ENCODE measurements at places on chromosomes 3 and 15.

- DNase-seq = no peak
These were observed 112.4 kb upstream of the BHLHE40 start for GRCh38 chr3:4866866-4867265.

DNA sequence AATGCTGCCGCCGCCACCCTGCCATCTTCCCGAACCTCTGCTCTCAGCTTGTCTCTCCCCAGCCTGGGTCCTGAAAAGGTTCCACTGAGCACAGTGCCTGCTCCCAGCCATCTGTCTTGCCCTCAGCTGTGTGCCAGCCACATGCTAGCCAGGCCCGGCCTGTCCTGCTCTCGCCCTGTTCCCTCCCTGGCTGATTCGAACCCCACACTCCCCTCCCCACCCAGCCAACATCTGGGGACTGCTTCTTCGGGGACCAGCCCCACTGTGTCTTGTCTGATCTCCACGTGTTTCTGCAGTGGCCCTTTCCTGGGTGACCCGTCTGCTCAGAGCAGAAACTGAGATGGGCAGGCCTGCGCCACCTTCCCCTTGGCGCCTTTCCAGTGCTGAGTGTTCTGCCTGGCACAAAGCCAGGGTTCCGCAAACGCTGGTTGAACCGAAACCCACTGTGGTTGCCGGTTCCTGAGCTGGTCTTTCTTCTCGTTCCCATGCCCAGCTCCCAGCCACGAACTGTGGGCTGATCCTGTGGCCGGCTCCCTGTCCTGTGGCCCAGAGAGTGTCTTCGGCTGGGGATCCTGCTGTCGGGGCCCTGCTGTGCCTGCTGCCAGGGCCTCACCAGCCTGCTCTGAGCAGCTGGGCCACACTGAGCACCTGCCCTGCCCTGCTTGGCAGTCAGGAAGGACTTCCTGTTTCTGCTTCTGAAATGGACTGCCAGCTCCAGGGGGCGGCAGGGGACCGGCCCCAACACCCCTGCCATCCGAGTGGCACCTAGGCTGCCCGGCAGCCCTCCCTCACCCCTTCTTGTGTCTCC is 62.7 kb upstream of the KLF13 start:
- DNase-seq = peak; percentile 74

DNA sequence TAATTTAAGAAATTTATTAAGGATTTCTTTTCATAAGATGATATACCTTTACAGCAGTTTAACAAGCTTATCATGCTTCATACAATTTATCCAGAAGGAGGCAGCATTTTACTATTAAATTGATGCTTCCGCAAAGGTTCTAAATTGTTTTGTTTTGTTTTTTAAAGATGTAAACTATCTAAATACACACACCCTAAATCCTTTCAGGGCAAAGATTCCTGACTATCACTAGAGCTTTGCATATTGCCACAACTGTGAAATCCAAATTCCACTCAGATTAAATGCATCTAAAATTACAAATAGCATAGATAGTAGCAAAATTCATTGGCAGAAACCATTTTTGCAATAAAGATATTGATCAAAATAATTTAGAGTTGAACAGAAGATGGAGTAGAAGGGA is 44.5 kb upstream of the CCNL1 start:
- DNase-seq = no peak

DNA sequence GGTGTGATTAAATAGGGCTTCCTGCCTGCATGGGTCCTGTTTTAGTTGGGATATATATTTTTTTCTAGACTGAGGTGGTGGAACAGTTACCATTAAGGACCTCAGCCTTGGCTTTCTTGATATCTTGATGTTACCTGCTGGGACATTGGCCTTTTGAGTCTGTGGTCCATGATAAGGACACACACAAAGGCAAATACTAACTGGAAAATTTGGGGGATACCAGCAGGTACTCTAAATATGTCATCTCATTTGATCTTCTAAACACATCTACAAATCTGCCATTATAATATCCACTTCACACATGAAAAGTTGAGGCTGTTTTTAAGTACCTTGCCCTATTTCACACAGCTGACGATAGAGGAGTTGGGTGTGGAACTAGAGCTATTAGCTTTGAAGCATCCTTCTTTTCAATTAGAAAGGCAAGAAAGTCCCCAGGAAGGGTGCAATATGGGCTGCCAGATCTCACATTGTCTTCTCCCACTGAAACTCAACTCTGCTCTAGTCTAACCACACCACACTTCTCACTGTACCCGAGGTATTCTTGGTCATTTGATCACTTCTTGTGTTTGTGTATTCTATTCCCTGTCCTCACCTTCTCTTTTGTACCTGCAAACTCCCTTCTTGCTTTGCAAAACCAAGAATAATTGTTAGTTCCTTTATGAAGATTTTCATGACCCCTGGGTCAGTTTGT is 288.3 kb upstream of the ICE2 start:
- no peak for DNase-seq

DNA sequence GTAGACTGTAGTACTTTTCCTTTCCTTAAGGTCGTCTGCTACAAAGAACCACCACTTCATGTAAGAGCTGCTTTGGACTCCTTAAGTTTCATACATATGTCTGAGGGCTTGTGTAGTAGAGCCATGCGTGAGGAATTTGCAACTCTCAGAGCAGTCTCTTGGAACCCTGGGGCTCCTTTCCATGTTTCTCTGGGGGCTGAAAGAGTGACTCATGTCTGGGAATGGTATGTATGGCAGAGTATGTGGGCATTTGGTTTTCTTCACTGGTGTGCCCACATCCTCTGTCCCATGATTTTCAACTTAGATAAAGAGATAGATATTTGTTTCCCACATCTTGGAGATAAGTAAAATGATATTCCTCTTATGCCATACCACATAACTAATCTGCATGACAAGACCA is 20.6 kb upstream of the RBM5 start:
- DNase-seq = no peak

DNA sequence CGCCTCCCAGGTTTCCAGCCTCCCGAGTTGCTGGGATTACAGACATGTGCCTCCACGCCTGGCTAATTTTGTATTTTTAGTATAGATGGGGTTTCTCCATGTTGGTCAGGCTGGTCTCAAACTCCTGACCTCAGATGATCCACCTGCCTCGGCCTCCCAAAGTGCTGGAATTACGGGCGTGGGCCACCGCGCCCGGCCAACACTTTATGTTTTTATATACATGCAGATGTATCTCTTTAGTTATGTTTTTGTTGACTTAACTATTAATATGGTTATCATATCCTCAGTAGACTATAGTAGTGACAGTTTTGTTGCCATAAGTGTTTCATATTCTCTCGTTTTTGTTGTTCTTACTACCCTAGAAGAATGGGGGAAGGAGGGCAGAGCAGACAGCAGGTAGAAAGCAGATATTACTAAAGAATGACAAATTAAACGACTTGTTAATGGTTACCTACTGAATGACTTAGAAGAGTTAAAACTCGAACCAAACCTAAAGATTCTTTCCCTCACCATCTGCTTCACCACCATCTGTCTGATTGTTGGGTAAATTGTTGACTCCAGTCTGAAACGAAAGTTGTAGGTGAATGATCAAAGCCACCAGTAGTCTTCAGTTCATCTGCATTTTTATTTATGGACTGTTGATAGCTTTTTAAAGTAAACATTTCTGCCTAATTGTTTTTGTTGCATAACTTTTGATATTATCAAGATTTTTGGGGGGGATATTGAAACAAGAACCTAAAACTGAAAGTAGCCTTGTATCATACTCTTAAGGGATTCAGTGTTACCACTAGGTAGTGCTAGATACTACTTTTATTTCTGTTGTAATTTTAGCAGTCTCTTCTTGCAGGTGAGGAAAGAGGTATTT is 89.3 kb downstream of the RASA2 start:
- no peak for DNase-seq

- no peak for DNase-seq
These were observed 1.0 kb downstream of the GLYCTK start for GRCh38 chr3:52288674-52289073.

- no peak for DNase-seq
These were observed 15.7 kb downstream of the C3orf52 start for GRCh38 chr3:112101916-112102315.

- no peak for DNase-seq
These were observed 90.7 kb downstream of the IGF2BP2 start for GRCh38 chr3:185733980-185734724.

DNA sequence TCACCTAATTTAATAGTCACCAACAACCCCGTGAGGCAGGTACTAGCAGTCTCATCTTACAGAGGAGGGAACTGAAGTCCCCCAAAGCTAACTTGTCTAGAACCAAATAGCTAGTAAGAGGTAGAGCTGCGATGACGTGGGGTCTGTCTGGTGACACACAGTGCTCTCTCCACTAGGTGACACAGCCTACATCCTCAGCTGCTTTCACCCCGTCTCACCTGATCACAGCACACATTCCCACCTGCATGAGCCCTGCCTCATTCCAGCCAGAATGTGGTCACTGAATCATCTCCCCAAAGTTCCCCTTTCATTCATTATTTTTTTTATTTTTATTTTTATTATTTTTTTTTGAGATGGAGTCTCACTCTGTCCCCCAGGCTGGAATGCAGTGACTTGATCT is 21.3 kb upstream of the MAGEF1 start:
- DNase-seq = no peak

GRCh38 chr3:106399761-106400160 is 530.9 kb upstream of the CBLB start:
- DNase-seq = no peak

GRCh38 chr3:138362538-138362937 is 14.2 kb downstream of the MRAS start:
- no peak for DNase-seq

DNA sequence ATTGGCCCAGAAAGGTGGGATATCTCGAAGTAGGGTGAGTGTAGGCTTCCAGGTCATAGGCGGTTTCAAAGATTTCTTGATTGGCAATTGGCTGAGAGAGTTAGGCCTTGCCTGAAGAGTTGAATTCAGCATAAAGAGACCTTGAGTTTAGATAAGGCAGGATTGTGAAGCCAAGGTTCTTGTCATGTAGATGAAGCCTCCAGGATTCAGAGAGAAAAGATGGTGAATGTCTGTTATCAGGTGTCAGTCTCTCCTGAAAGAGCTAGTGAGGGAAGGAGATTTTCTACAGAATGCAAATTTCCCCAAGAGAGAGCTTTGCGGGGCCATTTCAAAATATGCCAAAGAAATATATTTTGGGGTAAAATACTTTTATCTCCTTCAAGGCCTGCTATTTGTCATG is 217.0 kb upstream of the TLE3 start:
- DNase-seq = no peak

DNA sequence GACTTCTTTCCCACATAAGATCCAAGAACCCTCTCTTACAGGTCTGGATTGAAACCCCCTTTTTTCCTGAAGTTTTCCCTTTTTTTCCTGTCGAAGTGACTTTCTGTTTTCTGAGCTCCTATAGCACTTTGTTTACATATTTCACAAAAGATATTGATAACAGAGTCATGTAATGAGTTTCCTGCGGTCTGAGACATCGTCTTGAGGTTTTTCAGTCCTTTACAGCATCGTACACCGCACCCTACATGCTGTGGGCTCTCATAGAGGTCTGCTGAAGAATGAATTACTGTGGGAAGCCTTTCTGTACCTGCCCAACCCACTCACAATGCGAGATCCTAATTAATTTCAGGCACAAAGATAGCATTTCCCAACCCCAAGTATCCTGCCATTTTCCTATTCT is 53.1 kb downstream of the MCF2L2 start:
- no peak for DNase-seq

GRCh38 chr3:67415511-67415910 is 238.9 kb downstream of the SUCLG2 start:
- no peak for DNase-seq

GRCh38 chr3:59839283-59839682 is 789.5 kb upstream of the CFAP20DC start:
- DNase-seq = no peak

GRCh38 chr3:72144773-72145505 is 360.0 kb upstream of the PROK2 start:
- no peak for DNase-seq

DNA sequence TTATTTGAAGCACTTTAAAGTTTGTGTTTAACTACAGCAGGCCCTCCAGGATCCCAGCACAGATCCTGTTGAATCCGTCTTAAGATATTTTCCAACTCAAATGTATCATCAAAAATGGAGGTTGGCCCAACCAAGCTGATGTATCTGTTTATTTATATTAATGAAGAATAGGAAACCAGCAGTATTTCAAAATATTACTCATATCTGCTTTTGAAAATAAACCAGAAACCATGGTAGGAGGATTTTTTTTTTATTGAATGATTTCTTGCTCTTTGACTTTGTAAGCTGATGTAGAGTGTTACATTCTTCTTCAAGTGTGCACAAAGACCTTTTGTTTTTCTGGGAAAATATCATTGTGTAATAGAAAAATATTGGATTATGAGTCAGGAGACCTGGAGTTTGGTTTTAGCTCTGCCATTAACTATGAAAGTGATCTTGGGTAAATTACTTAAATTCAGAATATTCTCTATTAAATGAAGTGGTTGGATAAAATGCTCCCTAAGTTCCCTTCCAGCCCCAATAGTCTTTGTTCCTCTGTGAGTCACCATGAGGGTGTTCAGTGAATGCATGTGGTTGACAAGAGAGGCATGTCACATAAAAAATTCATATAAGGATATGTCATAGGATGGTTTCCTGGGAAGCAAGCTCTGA is 221.3 kb upstream of the GAP43 start:
- no peak for DNase-seq

DNA sequence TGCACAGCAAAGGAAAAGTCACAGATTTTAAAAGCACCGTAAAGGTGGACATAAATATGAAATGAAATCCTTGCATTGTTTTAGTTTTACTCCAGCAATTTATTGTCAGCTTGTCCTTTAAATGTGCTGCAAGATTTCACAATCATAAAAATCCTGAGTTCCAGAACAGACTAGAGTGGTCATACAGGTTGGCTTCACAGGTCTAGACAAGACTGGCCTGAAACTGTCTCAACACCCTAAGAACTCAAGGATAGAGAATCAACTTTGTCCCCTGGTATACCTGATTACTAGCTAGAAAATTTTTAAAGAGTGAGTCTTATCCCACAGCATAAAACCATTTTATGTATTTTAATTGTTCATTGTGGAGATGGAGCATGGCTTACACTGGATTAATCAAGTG is 521.7 kb upstream of the MCTP2 start:
- DNase-seq = no peak

- DNase-seq = no peak
These were observed 8.9 kb downstream of the PDE8A start for GRCh38 chr15:84990507-84990906.

DNA sequence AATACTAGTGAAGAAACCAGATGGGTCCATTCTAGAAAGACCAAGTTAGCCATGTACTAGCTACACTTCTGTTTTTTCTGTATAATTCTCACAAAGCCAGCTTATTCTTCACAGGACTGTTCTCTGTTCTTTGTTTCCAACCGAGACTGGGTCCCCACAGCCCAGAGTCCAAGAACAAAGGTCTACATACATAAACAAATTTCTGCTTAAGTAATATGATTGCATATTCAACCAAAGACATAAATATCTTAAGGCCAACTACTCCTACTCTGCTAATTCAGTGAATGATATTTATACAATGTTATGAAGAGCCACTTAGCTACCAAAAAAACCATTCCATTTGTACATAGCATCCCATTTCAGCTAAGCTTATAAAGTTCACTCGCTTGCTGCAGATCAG is 299.8 kb upstream of the CCDC54 start:
- no peak for DNase-seq

All from activated CD4-positive, alpha-beta T cell treated with anti-CD3 and anti-CD28 coated beads for 4 hours (primary cell).